AML-193 (cell line): ENCODE measurements at places on chromosomes 4 and X.
A peak's percentile ranks its signal among the peaks of the same experiment; 100 is the strongest.

GRCh38 chr4:55706541-55706940, 70.4 kb upstream of the NMU start:
- DNase-seq: no peak

- no peak for DNase-seq
Measured at GRCh38 chr4:67131224-67131623, 414.1 kb downstream of the CENPC start.

- peak; percentile 74 for DNase-seq
Measured at GRCh38 chr4:145061318-145061920, 36.6 kb downstream of the ANAPC10 start.

DNA sequence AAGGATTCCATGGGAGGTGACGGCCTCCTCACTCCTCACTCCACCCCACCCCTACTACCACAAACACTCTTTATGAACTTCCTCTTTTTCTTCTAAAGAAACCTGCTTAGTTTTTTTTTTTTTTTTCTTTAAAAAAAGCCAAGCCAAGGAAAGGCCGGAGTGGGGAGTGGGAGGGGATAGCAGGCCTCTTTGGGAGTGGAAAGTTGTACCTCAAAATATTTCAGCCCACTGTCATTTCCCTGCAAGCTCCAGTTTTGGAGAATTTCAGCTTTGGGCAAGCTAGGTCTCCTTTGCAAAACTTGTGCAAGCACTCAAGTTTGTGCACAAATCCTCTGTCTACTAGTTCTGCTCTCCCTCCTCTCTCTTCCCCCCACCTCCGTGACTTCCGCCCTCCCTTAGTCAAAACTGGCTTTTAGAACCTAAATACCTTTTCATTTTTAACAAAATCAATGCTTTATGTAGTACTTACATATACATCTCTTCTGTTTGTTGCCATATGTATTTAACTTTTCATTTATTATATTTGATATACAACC, 512 bp upstream of the ANTXR2 start:
- peak; percentile 91 for DNase-seq

DNA sequence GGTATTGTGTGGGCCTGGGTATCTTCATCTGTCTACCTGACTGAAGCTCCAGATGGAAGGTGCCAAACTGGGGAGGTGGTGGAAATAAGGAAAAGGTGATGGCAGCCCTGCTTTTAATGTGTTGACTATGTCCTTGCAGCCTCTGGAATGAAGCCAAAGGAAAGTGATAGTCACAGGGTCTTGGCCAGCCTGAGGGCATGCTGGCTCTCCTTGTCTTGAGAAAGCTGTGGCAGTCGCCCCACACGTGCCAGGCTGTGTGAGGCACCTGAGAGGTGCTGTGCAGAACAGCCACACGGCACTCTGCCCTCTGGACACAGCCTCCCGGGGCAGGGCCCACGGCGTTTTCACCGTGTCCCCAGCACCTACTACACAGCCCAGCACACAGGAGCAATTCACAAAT, 77.6 kb downstream of the NAT8L start:
- DNase-seq: no peak

DNA sequence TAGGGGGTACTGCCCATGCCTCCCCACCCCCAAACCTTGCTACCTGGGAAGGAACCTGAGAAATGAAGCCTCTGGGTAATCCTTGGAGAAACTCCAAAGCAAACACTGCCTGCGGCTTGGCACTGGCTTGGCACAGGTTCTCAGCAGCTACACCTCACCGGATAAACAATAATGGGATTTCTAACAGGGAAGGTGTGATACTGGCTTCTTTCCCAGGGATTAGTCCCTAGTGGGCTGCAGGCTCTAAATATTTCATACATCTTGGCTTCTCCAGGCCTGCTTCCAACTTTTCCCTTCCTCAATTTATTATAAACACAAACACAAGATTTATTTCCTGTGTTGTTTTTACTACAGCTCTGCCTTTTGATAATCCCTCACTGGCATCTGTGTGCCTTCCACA, 12.5 kb downstream of the SEC24D start:
- no peak for DNase-seq

DNA sequence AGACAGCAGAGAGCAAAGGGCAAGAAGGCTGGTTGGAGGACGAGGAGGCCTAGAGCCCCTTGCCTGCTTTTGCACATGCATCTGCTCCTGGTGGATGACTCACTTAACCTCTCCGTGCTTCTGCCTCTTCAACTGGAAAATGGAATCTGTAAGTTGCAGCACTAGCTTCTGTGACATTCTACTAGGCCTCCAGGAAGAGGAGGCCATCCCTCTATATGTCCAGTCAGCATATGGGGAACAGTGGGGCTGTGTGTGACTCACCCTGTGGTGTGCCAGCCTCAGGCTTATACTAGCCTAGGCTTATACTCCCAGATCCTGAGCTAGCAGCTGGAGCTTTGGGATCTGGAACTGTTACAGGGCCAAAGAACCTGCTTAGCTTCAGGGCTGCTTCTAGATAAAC, 36.0 kb downstream of the RTL9 start:
- DNase-seq: no peak

DNA sequence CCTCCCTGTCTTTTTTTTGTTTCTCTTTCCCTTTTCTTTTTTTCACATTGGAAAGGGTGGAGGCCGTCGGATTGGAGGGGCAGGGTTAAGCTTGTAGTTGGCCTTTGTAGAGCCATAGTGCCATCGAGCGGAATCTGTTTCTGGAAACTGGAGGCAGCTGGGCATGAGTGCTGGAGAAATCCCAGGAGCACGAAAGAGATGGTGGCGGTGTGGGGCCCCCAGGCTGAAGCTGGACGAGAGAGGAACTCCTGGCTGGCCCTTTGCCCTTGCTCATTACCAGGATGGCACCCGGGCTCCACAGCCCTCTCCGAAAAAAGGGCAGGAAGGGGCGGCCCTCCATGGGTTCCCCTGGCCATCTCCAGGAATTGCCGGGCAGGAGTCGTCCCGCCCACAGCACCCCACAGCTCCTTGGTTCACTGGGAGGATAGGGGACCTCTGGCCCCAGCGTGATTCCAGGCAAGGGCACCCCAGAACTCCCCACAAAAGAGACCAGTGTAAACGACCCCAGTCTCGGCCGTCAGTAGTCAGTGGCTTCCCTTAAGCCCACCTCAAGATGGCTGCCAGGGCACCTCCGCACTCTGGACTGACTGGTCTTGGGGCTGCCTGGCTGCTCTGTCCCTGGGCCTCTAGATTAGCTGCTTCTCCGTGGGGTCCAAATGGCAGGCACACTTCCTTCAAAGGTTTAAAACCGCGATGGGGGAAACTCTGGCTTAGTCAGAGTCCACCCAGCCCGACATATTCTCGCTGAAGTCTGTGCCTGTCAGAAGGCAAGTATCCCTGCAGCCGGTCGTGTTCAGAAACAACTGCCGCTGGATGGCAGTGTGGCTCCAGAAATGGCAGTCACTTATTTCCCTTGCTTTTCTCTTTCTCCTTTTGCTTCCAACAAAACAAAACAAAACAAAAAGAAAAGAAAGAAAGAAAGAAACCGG, 74.1 kb downstream of the NBDY start:
- no peak for DNase-seq

- DNase-seq: peak; percentile 21
Measured at GRCh38 chr4:97720869-97721432, 422.3 kb downstream of the STPG2 start.

GRCh38 chr4:93529692-93530372, 298.7 kb upstream of the ATOH1 start:
- DNase-seq: no peak

DNA sequence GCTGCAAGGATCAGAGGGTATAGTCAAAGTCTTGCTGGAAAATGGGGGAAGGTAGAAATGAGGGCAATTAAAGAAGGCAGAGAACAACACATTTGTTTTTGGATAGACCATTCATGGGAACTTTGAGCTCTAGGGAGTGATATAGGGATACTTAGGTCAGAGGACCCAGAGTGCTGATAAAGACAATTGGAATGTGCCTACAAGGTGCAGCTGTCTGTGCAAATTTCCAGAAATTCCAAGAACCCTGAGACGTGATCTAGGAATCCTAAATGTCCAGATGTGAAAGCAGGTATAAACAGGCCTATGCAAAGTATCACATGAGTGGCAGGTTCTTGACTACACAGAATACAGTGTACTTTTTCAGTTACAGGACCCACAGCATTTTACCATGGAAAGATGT, 24.2 kb downstream of the FNIP2 start:
- DNase-seq: no peak

- DNase-seq: no peak
Measured at GRCh38 chrX:68807818-68808217, 21.0 kb upstream of the EFNB1 start.

- no peak for DNase-seq
Measured at GRCh38 chr4:166045457-166045856, 172.4 kb downstream of the TLL1 start.

DNA sequence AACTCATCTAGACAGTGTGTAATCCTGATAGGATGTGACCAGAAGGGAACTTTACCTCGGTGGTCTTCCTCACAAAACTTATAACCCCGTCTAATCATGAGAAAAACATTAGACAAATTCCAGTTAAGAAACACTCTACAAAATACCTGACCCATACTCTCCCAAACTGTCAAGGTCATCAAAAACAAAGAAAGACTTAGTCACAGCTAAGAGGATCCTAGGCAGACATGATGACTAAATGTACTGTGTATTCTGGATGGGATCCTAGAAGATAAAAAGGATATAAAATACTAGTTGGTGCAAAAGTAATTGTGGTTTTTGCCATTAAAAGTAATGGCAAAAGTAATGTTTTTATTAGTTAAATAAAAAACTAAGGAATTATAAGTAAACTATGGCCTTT, 81.6 kb downstream of the DTHD1 start:
- no peak for DNase-seq

- no peak for DNase-seq
Measured at GRCh38 chr4:162920649-162921048, 246.0 kb downstream of the NAF1 start.

- no peak for DNase-seq
Measured at GRCh38 chr4:126144543-126145237, 829.9 kb downstream of the FAT4 start.

- DNase-seq: no peak
Measured at GRCh38 chr4:182711211-182711610, 206.0 kb downstream of the DCTD start.

- DNase-seq: no peak
Measured at GRCh38 chrX:1488141-1488540, 35.4 kb upstream of the ASMTL start.

GRCh38 chr4:74364652-74365491, at the start of gene EREG:
TSS of gene EREG (plus strand) at chr4:74365145. CDS start at chr4:74365309, 164 bp downstream.
- DNase-seq: no peak

GRCh38 chrX:53116101-53116500, 22.2 kb downstream of the KANTR start:
- no peak for DNase-seq

DNA sequence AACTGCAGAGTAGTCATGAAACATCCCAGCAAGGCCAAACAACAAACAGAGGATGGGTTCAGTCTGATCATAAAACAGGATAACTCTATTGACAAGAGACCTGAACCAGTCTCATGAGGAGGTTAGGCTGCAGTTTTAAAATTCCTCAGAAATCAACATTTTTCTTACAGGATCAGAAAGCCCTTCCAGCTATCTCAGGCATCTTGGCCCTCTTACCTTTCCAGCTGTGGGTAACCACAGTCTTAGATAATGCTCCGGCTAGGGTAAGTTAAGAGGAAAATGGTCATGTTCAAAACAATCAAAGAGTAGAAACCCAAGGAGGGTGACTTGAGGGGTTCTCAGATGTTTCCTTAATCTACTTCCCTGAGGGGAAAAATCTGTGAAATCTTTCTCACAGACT, 5.1 kb downstream of the CTSO start:
- no peak for DNase-seq

DNA sequence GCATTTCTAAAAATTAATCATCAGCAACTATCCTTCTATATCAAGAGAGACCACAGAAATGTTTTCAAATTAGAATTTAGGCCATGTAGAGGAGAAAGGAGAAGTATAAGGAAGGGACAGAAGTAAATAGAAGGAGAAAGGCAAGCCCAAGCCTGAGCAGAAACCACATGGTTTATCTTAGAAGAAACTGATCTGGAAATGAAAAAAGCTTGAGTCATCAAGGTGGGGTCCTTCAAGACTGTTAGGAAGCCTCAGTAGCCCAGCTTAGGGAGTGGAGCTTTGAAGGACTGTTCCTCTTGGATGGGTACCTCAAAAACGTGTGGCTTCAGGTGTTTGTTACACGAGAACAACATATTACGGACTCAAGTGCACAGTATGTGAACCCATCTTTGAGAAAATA, 4.5 kb downstream of the BMX start:
- no peak for DNase-seq

- DNase-seq: peak; percentile 49
Measured at GRCh38 chr4:174631901-174632758, 109.8 kb upstream of the HPGD start.

DNA sequence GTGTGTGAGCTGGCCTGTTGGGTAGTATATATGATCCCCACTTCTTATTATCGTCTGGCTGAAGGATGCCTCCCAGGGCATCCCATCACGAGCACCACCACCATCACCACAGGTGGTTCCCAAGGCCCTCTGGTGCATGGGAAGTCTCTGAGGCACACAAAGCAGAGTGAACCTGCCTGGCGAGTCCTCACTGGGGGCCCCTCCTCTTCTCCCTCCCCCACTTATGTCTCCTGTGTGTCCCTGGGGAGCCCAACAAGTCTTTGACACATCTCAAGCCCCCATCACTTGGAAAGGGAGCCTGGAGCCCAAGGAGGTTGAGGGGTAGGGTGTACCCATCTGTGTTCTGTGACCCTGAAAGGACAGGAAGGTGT, 45.5 kb upstream of the NKX1-1 start:
- DNase-seq: no peak

DNA sequence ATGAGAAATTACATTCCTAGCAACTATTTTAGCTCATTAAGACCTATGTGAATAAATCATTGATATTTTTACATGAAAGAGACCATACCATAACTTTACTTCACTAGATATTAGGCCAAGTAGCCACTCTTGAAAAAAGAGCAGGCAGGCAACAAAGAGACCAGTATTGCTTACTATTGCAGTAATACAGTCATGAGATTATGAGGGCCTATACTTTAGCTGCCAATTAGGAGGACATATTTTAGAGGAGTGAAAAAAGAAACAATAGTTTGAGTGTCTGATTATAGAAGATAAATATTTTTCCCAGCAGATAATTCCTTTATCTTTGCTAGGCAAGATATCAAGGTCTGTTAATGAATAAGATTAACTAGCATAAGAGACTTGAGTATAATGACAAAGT, 739.0 kb downstream of the GRID2 start:
- DNase-seq: no peak

GRCh38 chr4:7045961-7046921, 3.1 kb downstream of the TADA2B start:
- DNase-seq: no peak
